ENCODE measurements at places on chromosomes 3 and 15.

- DNase-seq: no peak
These were observed 12.9 kb upstream of the CNBP start for GRCh38 chr3:129196601-129197000.

DNA sequence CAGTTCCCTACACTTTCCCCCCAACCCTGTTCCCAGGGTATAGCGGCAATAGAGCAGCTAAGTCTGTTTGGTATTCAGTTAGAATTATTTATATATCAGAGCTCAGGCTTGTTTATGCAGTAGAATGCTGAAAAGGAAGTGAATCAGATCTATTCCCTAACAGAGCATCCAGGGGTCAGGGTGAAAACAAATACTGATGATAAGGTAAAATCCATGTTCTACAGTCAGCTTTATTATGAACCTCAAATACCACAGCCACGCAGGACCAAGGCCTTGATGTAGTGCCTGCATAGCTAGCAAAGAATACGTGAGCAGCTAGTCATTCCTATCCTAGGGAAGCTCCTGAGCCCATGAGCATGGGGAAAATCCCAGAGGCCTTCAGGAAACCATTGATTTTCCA is 229.7 kb upstream of the ICE2 start:
- DNase-seq: peak; percentile 12

GRCh38 chr3:192409201-192409837 is 318.0 kb downstream of the FGF12 start:
- peak; percentile 53 for DNase-seq

DNA sequence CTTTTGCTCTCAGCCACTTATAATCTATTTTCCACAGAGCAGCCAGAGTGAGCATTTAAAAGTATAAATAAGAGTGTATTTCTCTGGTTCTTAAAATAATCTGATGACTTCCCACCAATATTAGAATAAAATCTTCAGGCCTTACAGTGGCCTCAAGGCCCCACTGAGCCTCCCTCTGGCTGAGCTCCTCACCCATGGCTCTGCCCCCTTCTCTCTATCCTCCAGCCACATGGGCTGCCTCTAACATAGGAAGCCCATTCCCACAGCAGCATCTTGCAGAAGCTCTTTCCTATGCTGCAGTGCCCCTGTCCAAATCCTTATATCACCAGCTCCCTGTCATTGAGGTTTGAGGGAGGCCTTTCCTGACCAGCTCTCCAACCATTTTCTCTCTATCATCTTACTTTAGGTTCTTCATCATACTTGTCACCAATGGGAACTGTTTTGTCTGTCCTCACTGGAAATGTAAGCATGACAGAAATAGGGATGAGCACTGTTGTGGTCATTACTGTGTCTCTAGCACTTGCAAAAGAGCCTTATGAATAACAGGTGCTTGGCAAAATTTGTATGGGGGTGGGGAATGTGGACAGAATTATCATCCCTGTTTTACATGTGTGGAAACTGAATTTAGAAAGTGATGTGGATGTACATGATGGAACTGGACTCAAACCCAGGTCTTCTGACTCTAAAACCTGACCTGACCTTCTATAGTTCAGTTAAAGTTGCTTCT is 250.6 kb downstream of the NR1D2 start:
- no peak for DNase-seq

GRCh38 chr15:45773149-45773548 is 138.3 kb downstream of the SQOR start:
- no peak for DNase-seq

DNA sequence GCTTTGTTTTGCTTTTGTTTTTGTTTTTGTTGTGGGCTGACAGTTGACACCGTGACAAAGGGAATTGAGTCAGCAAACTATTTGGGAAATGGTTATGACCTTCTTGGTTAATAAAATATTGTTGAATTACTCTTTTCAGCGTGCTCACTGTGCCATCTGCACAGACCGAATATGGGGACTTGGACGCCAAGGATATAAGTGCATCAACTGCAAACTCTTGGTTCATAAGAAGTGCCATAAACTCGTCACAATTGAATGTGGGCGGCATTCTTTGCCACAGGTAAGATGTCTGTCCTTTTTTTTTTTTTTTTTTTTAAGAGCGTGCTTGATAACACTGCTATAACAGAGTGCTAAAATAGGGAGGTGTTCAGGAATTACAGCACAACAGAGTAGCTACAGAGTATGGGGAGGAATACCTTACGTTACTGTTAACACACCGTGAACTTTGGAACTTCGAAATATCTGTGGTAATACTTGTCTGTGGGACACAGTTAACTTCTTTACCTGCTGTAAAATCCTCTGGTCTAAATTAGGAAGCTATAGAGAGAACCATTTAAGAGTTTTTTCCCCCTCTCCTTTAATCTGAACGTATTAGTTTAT is 48.2 kb downstream of the PRKCI start:
- no peak for DNase-seq

- no peak for DNase-seq
These were observed 53.8 kb upstream of the SMAD3 start for GRCh38 chr15:67011617-67012005.

All from AG20443 (cell line).